Stimulated activated naive CD4-positive, alpha-beta T cell (primary cell): ENCODE measurements at places on chromosomes 6 and 20.

- DNase-seq: no peak
Observed at GRCh38 chr6:117907601-117908245, 659 bp downstream of the SLC35F1 start.

GRCh38 chr20:434221-434620 lies 26.1 kb downstream of the RBCK1 start:
- DNase-seq: no peak

GRCh38 chr6:133333852-133334251 lies 92.7 kb downstream of the EYA4 start:
- DNase-seq: no peak

- no peak for DNase-seq
Observed at GRCh38 chr6:76803038-76803580, 660.2 kb downstream of the HTR1B start.

- peak; percentile 4 for DNase-seq
Observed at GRCh38 chr6:163490826-163491577, 76.5 kb downstream of the QKI start.

- no peak for DNase-seq
Observed at GRCh38 chr6:13203145-13203544, 125.2 kb downstream of the TBC1D7 start.
